ENCODE measurements at places on chromosomes 11 and 22.

DNA sequence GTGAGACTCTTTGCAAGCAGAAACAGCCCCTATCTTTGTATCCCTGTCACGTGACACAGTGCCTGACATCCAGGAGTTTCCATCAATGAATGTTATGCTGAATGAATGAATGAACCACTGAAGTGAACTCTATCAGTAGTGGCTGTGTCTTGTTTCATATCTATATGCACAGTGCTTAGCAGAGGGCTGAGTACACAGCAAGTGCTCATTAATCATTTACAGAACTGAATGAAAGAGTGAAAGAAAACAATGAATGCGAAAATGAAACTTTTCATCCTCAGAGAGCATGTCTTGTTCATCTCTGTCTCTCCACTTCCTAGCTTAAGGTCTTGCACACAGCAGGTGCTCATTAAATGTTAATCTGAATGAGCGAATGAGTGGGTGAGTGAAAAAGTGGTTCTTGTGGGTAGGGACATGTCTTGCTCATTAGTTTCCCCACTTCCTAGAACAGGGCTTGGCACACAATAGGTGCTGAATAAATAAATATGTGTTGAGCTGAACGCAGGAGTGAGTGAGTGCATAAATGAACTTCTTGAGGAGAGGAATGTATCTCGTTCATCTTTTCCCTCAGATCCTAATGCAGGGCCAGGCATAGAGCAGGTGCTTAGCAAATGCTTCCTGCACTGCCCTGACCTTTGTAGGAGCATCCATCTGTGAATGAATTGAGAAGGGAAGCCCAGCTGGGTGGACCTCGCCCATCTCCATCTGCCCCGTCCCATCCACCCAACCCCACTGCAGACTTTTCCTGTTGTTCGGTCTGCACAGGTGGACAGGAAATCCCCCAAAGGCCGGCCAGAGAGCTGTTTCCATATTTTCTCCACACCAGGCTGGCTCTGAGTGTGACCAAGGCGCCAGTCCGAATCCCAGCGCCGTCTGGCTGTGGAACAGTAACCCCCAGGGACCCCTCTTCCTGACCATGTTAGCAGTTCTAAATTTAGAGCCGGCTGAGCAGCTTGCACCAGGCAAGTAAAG is 113.4 kb upstream of the CRYBB3 start:
- no peak for DNase-seq

DNA sequence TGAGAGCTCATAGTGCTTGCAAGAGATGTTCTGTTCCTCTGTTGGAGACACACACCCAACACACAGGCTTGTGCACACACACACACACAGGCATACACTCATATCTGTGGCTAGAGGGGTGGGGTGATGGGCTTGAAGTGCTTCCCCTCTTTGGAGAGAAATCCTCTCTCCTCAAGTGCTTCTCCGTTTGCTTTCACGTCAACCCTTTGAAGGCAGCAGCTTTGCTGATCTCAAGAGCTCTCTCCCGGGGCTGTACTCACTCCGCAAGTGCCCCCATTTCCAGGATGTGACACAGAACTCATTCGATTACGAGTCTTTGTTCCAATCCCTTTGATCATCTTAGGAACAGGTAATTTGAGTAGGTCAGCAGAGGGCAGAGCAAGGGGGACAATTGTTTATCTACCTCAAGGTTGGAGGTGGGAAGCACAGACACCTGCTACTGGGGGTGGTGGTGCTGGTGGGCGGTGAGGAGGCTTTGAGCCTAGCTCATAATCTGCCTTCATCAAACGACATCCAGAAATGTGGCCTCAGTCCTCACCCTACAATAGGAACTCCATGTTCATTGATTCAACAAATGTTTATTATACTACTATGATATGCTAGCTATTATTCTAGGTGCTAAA is 529.8 kb upstream of the CADM1 start:
- DNase-seq = no peak

DNA sequence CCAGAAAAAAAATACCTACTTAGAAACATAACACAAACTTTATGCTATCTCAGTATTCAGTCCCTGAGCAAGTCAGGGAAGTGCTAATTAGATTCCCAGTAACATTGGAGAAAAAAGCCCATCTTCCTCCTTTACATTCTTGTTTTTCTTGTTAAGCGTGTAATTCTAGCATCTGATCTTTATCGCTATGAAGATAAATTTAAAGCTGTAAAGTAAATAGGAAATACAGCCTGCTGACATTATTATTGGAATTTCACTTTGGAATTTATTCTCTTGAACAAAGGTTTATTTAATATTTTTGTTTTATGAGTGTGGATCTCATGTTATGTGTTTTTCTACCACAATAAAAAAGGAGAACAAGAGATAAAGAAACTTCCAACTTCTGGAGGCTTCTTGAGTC is 13.9 kb downstream of the ALKBH3 start:
- DNase-seq = no peak

GRCh38 chr22:38081941-38082828 is 1.8 kb downstream of the SLC16A8 start:
- DNase-seq = no peak

DNA sequence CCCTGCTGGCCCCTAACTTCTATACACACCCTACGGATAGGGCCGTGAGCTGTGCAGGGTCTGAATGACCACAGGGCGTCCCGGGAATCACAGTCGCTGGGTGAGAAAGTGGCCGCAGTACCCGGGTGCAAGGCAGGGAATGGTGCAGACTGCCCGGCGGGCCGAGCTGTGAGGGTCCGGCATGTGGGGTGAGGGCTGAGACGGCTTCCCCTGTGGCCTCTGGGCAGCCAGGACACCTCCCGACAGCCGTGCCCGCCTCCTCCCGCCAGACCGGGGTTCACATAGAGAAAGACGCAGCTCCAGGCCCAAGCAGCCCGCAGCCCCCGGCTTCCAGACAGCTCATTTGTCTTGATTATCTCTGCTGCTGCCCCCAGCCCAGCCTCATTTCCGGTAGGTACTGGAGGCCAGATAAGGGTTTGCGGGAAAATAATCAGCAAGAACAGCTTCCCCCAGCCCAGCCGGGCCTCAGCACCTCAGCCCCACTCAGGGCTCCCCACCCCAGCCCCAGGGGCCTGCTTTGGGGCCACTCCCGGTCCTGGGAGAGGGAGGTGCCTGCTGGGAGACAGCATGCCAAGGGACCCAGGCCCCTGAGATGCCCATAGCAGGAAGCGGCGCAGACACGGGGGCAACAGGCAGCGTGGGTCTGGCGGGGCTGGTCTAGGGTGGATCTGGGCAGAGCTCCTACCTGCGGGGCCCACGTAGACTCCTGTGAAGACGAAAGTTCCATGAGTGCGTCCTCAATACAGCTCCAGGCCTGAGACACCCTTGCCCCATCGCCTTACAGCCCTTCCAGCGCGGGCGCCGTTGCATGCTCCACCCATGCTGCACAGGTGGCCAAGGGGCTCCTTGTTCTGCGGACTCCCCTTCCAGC is 123.1 kb downstream of the BRD1 start:
- DNase-seq = no peak

DNA sequence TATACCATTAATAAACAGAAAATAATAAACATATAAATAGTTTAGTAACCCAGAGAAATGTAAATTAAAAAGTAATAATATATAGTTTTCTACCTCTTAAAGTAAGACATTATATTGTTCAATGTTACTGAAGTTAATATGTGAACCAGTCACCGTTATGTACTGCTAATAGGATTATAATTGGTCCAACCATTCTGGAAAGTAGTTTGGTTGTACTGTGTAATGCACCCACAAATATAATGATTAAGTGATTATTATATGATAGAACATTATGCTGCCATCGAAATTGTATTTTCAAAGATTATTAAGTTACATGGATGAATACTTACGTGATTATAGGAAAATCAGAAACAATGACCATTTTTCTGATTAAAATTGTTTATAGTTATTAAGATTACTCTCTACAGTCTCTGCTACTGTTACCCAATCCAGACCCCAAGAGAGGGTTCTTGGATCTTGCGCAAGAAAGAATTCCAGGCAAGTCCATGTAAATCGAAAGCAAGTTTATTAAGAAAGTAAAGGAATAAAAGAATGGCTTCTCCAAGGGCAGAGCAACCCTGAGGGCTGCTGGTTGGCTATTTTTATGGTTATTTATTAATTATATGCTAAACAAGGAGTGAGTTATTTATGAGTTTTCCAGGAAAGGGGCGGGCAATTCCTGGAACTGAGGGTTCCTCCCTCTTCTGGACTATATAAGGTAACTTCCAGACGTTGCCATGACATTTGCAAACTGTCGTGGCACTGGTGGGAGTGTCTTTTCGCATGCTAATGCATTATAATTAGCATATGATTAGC is 50.1 kb downstream of the ACER3 start:
- no peak for DNase-seq

DNA sequence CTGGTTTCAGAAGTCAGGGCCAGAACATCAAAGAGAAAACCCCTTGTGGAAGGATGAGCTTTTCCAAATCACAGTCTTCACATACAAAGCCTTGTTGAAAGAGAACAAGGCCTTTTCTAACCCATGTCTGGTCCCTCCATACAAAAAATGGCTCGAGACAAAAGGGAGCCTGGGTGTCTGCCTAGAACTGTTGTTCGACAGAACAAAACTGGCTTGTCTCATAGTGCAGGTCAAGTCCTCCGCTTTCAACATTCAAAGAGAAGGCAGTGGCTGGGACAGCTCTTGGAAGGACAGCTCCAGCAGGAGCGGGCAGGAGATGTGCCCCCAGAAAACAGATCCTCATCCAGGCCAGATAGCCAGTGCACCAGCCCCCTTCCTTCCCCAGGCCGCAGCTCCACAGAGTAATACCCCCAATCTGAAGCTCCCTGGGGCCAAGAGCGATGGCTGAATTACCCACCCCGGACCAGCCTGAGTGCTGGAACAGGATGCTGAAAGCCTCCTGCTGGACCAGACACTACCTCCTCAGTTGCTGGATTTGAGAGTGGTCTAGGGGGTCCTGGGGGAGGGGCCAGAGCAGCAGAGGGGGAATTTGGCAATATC is 27.6 kb downstream of the USH1C start:
- no peak for DNase-seq

- no peak for DNase-seq
Observed at GRCh38 chr22:22691716-22692701, 47.6 kb downstream of the GGTLC2 start.

DNA sequence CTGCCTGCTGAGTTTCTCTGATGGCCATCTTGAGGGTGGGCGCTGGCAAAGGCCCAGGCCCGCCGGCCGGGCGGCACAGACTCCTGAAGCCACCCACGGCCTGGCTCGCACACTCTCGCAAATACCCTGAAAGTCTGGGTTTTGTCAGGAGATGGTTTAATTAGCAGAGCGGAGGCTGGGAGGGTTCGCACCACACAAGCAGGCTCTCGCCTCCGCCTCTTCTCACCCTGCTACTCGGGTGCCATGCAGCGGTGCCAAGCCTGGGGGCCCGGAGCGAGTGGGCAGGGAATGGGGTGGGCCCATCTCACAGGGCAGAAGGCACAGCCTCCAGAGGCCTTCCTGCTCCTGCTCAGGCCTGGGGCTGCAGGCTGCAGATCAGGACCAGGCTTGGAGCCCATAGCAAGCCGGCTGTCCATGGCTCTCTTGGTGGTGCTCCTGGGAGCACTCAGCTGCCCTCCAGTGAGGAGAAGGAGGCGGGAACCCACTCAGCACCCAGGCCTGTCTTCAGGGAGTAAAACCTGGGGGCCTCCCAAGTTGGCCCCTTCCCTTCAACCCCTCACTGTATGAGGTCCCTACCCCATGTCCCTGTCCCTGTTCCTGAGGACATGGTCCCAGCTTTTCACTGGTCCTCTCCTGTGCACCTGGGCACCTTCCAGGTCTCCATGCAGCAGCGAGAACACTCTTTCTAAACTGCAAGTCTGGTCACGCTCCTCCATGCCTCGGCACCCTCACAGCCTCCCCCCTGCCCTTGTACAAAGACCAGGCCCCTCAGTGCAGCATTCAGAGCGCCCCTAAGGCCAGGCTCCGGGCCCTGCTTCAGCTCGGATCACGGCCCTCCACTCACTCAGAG is 62.0 kb downstream of the FLRT1 start:
- no peak for DNase-seq

DNA sequence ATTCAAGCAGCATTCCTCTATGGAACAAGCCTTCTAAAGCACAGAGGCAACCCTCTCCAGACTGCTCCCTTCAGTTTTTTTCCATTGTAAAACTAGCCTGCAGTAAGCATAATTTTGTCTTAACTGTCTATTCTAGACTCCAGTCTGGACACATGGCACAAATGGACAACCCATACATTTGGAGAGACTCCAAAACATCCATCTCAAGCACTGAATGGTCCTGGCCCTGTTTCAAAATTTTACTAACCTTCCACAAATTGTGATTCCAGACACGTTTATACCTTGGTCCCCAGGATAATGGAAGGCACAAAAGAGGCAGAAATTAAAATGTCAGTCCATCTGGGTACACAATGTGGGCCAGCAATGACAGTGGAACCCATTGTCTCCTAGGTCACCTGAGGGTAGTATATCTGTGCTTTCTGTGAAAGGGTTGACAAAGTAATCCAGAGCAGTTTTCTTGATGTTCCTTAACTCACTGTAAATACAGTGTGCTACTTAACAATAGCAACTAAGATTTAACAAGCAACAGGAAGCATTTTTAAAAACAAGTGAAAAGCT is 16.2 kb upstream of the SESN3 start:
- DNase-seq = no peak

GRCh38 chr22:28139961-28140360 is 220.9 kb upstream of the PITPNB start:
- no peak for DNase-seq

DNA sequence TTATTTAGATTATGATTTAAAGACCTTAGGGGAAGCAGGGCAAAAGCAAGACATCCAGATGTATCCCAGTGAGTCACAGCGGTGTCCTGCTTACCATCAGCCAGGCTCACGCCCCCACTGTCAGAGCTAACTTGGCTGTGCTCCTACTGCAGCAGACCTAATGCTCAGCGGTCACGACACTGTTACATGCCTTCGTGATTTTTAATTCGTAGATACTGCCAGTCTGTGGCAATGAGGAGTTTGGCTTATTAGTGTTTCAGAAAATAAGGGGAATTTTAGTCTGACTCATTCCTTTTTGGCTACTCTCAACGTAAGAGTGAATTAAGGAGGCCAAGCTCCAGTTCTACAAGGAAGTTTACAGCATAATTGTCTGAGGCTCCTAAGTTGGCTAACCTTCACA is 22.7 kb downstream of the EFCAB6 start:
- no peak for DNase-seq

DNA sequence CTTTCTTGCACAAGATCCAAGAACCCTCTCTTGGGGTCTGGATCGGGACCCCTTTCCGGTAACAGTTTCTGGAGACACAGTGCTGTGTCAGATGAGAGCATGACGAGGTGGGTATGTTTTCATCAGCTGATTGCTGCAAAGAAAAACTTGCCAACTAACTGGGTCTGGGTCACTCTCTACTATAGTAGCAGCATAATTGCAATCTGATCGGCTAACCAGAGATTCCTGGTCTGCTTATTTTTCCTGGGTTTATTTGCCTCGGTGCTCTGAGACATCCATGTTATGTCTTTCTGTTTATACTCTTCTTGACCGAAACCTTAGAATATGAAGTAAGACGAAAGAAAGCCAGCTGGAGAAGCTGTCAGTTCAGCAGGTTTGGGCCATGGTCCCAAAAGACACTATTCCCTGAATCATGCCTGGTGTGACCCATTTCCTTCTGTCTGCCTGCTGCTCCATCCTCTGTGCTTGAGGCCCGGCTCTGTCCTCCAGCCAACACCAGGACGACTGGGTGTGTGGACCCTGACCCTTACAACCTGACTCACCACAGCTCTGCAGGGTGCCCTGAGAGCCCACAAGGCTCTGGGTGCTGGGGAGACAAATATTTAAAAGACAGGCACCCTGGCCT is 24.1 kb upstream of the CLMP start:
- no peak for DNase-seq

- DNase-seq = no peak
Observed at GRCh38 chr22:49760630-49761571, 66.8 kb downstream of the BRD1 start.
